Activated CD4-positive, alpha-beta T cell treated with anti-CD3 and anti-CD28 coated beads, Interleukin-2, amount 10 ng/mL, durations not matched to agents 7 days and 5 days (primary cell): ENCODE measurements at places on chromosomes 2 and 18. TPM values are rescaled to one million over a fixed set of nuclear protein-coding genes. Genes with fewer than 3 reads are reported as not detected.

GRCh38 chr18:60599267-60599666, 226.7 kb upstream of the MC4R start:
- no peaks in the 10 kb centered on the region for H3K36me3 ChIP-seq
- DNase-seq, result no peak
- H3K27ac ChIP-seq, result no peak overlapping the region
- H3K4me1 ChIP-seq, result no peaks in the 10 kb centered on the region
- no peaks in the 10 kb centered on the region for H3K27me3 ChIP-seq
- no peak overlapping the region for H3K4me3 ChIP-seq

DNA sequence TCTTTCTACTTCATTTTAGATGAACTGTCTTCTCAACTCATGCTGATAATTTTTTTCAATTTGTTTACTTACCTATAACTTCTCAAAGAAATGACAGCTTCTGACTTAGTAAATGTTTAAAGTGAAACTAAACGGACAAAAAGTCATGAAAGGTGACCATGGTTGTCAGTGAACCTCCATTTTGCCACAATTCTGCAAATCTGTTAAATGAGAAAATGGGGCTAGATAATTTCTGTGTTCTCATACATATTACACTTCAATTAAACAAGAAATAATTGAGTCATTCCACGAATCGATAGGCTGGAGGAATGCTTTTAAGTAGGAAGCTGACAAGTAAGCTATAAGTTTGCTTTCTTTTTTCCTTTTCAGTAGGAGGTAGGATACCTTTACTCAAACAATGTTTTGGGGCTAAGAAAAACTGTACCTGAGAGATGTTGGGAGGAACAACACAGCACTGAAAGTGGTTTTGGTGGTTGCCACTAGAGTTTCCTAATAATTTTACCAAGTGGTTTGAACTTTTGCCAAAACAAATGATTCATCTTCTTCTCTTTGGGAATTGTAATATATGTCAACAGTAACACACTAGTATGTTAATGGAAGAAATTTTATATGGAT, 17.1 kb downstream of the DYNAP start:
- no peak for DNase-seq
- H3K27me3 ChIP-seq, result peaks cover 7% of the 10 kb centered on the region
- H3K4me3 ChIP-seq, result no peak overlapping the region
- peaks cover 6% of the 10 kb centered on the region for H3K4me1 ChIP-seq
- no peaks in the 10 kb centered on the region for H3K36me3 ChIP-seq

- DNase-seq, result no peak
- peaks cover 64% of the 10 kb centered on the region for H3K36me3 ChIP-seq
- no peak overlapping the region for H3K27ac ChIP-seq
- H3K4me1 ChIP-seq, result no peaks in the 10 kb centered on the region
- H3K27me3 ChIP-seq, result no peaks in the 10 kb centered on the region
Observed at GRCh38 chr2:48479915-48480314, 50.0 kb upstream of the STON1 start.

- H3K4me3 ChIP-seq, result no peak overlapping the region
- no peaks in the 10 kb centered on the region for H3K27me3 ChIP-seq
- DNase-seq, result no peak
Observed at GRCh38 chr2:240166761-240167587, 26.5 kb upstream of the OTOS start.

- peaks cover 44% of the 10 kb centered on the region for H3K27me3 ChIP-seq
- H3K27ac ChIP-seq, result no peak overlapping the region
- peaks cover 33% of the 10 kb centered on the region for H3K4me1 ChIP-seq
- peak; percentile 22 for DNase-seq
- no peaks in the 10 kb centered on the region for H3K36me3 ChIP-seq
Observed at GRCh38 chr2:25041307-25041927, 459 bp upstream of the EFR3B start.

DNA sequence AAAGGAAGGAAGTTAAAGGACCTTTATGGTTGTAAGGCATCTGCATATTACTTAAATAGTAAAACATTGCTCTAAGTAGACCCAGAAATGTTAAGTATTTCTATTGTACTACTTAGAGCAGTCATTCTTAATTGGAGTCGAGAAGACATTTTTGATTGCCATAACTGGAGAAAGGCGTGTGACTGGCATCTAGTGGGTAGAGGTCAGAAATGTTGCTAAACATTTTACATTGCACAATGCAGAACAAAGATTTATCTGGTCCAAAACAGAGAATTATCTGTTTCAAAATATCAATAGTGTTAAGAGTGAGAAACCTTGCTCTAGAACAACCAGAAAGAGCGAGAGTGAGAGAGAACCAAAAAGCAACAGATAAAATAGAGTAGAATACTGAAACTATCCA, 23.3 kb upstream of the ROCK1 start:
- H3K4me3 ChIP-seq, result no peak overlapping the region
- H3K27me3 ChIP-seq, result peaks cover 3% of the 10 kb centered on the region
- DNase-seq, result peak; percentile 47
- no peaks in the 10 kb centered on the region for H3K36me3 ChIP-seq
- H3K4me1 ChIP-seq, result no peaks in the 10 kb centered on the region
- H3K27ac ChIP-seq, result no peak overlapping the region

GPAT2 gene
- 3.3 TPM for total RNA-seq

MSTN gene
- total RNA-seq, result not detected
